Suppressor macrophage (primary cell): ENCODE measurements at places on chromosomes 7 and 10.
A peak's percentile ranks its signal among the peaks of the same experiment; 100 is the strongest.

DNA sequence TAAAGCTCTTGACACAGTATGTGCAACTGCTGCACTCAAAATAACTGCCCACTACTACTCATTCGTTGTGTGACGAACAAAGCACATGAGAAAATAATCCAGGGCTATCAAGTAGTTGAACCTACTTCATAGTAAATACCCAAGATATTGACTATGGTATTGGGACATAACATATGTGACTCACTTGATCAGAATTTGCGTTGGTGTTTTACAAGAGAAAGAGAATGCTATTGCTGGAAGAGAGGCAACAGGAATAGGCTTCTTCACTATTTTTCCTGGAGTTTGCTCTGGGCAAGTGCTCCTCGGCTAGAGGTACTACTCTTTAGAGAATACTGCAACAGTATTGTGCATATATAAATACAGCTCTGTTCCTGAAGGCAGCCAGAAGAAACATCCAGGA is 2.5 kb downstream of the DGKB start:
- no peak for DNase-seq

- no peak for DNase-seq
Observed at GRCh38 chr7:51732951-51733350, 416.3 kb upstream of the COBL start.

DNA sequence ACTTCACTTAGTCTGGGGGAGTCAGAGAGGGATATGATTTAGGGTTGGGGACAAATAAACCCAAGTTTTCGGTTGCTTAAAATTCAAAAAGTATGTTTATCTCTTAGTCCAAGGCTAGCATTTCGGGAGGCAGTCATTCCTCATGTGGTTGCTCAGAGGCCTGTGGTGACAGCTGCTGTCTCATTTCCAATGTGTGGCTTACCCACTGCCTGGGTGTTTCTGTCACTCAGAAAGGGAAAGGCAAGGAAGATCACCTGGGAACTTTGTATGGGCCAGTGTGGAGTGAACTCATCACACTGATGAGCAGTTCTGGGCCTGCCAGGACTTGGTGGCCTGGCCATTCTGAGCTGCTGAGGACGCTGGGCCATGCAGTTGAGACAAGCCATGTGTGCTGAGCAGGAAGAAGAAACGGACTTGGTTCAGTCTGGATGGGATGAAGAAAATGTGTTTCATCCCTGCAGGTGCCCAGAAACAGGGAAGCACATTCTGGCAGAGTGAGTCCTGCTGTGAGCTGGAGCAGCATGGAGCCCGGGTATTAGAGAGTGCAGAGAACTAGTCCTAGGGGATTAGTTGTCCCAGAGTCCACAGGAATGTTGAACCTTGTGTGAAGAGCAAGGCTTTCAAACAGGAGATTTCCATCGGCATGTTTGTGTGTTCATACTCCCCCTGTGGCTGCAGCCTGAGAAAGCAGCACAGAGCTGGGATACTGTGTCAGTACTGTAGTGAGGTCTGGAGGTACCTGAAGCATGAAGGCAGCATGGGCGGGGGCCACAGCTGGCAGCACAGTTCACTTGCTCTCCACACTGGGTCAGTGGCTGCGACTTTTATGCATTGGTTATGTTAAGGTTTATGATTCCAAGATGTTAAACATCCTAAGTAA is 211.1 kb upstream of the IGFBP3 start:
- DNase-seq: no peak

DNA sequence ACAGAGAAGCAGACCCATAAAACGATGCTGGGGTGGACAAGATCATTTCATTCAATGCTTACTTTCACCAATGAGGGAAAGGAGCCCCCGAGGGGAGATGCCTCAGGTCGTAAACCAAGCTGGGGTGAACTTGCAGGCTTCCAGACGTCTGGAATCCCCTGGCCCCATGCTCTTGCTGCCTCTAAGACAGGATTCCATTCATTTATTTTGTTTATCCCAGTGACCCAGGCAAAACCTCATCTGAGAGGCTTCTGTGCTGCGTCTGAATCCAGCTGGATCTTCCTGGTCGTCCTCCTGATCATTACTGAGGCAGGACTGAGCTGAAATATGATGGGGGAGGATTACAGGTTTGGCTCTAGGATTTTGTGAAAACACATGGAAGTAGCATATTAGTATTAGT is 182.9 kb downstream of the MYOF start:
- no peak for DNase-seq

GRCh38 chr10:15859509-15859905 is 800 bp downstream of the MINDY3 start:
- no peak for DNase-seq

DNA sequence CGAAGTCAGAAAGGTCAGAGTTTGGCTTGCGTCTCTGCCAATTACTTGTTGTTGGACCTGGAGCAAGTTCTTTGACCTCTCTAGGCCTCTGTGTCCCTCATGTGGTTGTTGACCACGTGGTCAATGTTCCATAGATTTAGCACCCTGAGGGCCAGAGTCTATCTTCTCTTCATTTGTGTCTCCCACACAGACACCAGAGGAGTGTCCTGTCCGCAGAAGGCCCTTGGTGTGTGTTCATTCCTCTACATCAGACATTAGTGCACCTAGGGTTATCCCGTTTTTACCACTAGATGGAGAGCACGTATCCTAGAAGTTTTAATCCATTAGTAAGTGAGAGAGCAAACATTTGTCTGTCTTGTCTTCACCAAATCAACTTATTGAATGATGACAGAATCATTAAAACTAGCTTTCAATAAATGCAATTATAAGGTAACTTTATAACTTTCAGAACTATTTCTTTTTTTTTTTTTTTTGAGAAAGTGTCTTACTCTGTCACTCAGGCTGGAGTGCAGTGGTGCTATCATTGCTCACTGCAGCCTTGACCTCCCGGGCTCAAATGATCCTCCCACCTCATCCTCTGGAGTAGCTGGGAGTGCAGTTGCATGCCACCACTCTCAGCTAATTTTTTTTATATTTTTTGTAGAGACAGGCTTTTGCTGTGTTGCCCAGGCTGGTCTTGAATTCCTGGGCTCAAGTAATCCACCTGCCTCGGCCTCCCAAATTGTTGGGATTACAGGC is 122.5 kb upstream of the ANKRD1 start:
- DNase-seq: no peak

GRCh38 chr10:44995914-44996669 is 4.6 kb upstream of the ZNF22 start:
- no peak for DNase-seq

DNA sequence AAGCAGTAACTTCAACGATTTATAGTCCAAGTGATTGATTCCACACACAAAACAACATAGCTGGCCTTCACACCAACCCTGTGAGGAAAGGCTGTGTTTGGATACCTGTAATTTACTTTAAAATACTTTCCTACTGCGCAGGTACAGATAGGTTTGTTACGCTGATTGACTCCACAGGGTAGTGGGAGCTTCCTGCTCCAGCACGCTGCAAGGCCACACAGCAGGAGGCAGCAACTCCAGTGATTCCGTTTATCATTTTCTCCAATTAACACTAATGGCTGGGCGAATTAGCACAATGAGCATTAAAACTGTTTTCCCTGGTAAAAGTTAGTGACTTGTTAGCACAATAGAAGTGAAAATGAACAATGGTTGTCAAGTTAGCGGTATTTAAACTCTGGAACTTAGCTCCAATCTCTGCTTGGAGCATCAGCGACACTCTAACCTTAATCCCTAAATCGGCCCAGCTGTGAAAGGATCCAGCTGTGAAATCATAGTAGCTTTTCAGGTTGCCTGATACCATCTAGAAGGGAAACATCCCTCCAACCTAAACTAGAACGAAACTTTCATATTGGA is 959 bp downstream of the DCLRE1C start:
- peak; percentile 11 for DNase-seq

- DNase-seq: peak; percentile 62
Observed at GRCh38 chr7:147245274-147245673, 1128.7 kb downstream of the CNTNAP2 start.

DNA sequence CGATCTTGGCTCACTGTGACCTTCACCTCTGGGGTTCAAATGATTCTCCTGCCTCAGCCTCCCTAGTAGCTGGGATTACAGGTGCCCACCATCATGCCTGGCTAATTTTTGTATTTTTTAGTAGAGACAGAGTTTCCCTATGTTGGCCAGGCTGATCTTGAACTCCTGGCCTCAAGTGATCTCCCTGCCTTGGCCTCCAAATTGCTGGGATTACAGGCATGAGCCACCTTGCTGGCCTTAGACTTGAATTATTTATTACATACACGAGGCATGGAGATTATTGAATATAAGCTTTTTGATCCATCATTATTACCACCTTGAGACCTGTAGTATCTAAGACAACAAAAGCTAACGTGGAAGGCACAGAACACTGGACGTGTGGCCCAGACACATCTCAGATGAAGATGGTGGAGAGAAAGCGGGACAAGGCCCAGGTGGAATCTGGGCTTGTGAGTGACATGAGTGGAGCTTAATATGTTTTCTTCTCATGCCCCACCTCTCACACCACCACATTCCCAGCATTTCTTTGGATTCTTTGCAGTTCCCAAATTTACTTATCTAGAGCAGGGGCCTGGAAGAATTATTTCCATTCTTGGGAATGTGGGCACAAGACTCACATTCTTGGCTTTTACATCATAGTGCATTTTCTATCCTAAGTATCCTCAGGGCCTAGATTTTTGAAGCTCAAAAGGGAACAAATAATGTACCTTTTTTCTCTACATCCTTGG is 76.6 kb downstream of the SUGCT start:
- no peak for DNase-seq
